Activated naive CD8-positive, alpha-beta T cell treated with anti-CD3 and anti-CD28 coated beads, Interleukin-2, amount 10 ng/mL, durations not matched to agents 7 days and 5 days (primary cell): ENCODE measurements at places on chromosomes 12 and 14.

- H3K27ac ChIP-seq: peak overlapping the region; percentile 92
- peak overlapping the region; percentile 69 for H3K4me3 ChIP-seq
Measured at GRCh38 chr14:75230140-75230792, 48.4 kb upstream of the FOS start.

DNA sequence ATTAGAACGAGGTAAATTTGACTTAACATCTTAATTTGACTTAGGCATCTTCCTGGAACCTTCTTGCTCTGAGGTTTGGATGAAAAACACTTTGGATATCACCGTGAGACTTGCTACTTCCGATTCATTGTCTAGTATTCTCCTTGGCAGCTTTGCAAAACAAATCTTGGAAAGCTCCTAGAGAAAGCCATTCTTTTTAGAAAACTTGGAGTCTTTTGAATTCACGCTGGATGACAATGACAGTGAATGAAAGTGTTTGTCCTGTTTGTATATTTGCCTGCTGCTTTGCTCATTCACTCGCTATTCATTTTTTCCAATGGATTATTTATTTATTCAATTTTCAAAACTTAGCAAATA, 222.1 kb upstream of the HMGA2 start:
- no peak overlapping the region for H3K4me3 ChIP-seq
- no peak overlapping the region for H3K27ac ChIP-seq
- H3K4me1 ChIP-seq: peaks cover 2% of the 10 kb centered on the region
- H3K27me3 ChIP-seq: peaks cover 6% of the 10 kb centered on the region

DNA sequence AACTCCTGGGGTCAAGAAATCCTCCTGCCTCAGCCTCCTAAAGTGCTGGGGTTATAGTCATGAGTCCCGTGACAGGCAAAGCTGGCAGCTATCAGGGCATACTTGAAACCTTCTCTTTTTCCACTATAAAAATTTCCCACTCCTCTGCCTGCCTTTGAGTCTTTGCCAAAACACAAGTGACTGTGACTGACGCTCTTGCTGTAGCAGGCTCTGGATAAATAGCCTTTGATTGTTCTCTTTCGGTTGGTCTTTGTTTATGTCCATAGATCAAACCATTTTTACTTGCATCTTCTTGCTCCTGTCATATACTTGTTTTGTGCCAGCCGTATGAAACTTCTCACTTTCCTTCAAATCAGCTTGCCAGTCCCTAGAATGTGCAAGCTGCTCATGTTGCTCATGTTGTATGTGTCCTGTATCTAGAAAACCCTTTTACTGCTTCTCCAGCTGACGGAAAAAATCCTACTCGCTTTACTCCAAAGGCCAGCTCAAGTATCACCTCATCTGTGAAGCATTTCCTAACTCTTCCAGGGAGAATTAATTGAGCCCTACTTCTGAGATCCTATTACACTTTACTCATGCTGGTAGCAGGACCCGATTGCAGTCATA, 73.1 kb downstream of the RESF1 start:
- no peaks in the 10 kb centered on the region for H3K36me3 ChIP-seq
- no peak for DNase-seq
- peaks cover 6% of the 10 kb centered on the region for H3K4me1 ChIP-seq
- H3K27me3 ChIP-seq: peaks cover 1% of the 10 kb centered on the region

- H3K27ac ChIP-seq: peak overlapping the region; percentile 91
- H3K36me3 ChIP-seq: peaks cover 2% of the 10 kb centered on the region
- no peak for DNase-seq
- H3K4me1 ChIP-seq: peaks cover 17% of the 10 kb centered on the region
- peaks cover under 1% of the 10 kb centered on the region for H3K27me3 ChIP-seq
- peak overlapping the region; percentile 88 for H3K4me3 ChIP-seq
Measured at GRCh38 chr12:6891646-6892001, 13.0 kb upstream of the LRRC23 start.

- peak overlapping the region; percentile 68 for H3K27ac ChIP-seq
- no peaks in the 10 kb centered on the region for H3K27me3 ChIP-seq
- peaks cover 6% of the 10 kb centered on the region for H3K36me3 ChIP-seq
- H3K4me3 ChIP-seq: no peak overlapping the region
- peaks cover 10% of the 10 kb centered on the region for H3K4me1 ChIP-seq
Measured at GRCh38 chr12:50074936-50075807, 10.0 kb upstream of the SMARCD1 start.

GRCh38 chr12:109741970-109742703, 28.5 kb downstream of the FAM222A start:
- no peak overlapping the region for H3K4me3 ChIP-seq
- H3K36me3 ChIP-seq: no peaks in the 10 kb centered on the region
- H3K4me1 ChIP-seq: no peaks in the 10 kb centered on the region
- peak; percentile 27 for DNase-seq
- peaks cover 8% of the 10 kb centered on the region for H3K27me3 ChIP-seq

GRCh38 chr12:82473111-82473754, 114.9 kb downstream of the METTL25 start:
- no peaks in the 10 kb centered on the region for H3K27me3 ChIP-seq
- no peak overlapping the region for H3K27ac ChIP-seq
- no peak for DNase-seq
- H3K4me3 ChIP-seq: no peak overlapping the region
- no peaks in the 10 kb centered on the region for H3K4me1 ChIP-seq
- peaks cover 3% of the 10 kb centered on the region for H3K36me3 ChIP-seq

- DNase-seq: no peak
- peak overlapping the region; percentile 93 for H3K27ac ChIP-seq
- H3K4me1 ChIP-seq: peaks cover 28% of the 10 kb centered on the region
- H3K4me3 ChIP-seq: peak overlapping the region; percentile 83
- H3K27me3 ChIP-seq: no peaks in the 10 kb centered on the region
Measured at GRCh38 chr14:61780125-61780524, 17.9 kb downstream of the SNAPC1 start.

GRCh38 chr12:54007538-54008259, 1.1 kb upstream of the HOXC8 start:
- DNase-seq: no peak
- no peak overlapping the region for H3K27ac ChIP-seq
- no peaks in the 10 kb centered on the region for H3K36me3 ChIP-seq
- no peak overlapping the region for H3K4me3 ChIP-seq
- peaks cover 12% of the 10 kb centered on the region for H3K4me1 ChIP-seq

GRCh38 chr14:32018391-32019092, 58.6 kb upstream of the ARHGAP5 start:
- DNase-seq: no peak
- no peaks in the 10 kb centered on the region for H3K4me1 ChIP-seq
- H3K4me3 ChIP-seq: no peak overlapping the region
- peaks cover 10% of the 10 kb centered on the region for H3K27me3 ChIP-seq
- H3K36me3 ChIP-seq: no peaks in the 10 kb centered on the region

GRCh38 chr14:97942921-97943320, 1145.7 kb downstream of the VRK1 start:
- H3K27ac ChIP-seq: no peak overlapping the region
- H3K36me3 ChIP-seq: peaks cover 24% of the 10 kb centered on the region
- no peak overlapping the region for H3K4me3 ChIP-seq
- DNase-seq: no peak

GRCh38 chr12:80517655-80518054, 73.6 kb downstream of the PTPRQ start:
- DNase-seq: no peak
- H3K27ac ChIP-seq: no peak overlapping the region
- peaks cover 1% of the 10 kb centered on the region for H3K27me3 ChIP-seq

DNA sequence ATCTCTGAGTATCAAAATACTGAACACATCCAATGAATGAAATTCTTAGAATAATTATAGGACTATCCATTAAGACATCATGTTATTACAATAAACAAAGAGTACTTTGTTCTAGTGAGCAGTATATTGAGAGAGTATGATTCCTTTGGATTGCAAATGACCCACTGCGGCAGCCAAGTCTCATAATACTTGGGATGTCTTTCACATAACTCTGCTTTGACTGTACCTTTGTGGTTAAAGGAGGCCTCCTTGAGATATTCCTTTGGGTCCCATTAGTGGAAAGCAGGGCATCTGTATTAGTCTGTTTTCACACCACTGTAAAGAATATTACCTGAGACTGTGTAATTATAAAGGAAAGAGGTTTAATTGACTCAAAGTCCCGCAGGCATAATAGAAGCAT, 593.8 kb downstream of the TRHDE start:
- H3K36me3 ChIP-seq: no peaks in the 10 kb centered on the region
- H3K27ac ChIP-seq: no peak overlapping the region
- H3K4me3 ChIP-seq: no peak overlapping the region
- DNase-seq: no peak
- no peaks in the 10 kb centered on the region for H3K4me1 ChIP-seq
- no peaks in the 10 kb centered on the region for H3K27me3 ChIP-seq

- no peak overlapping the region for H3K4me3 ChIP-seq
- DNase-seq: no peak
- no peaks in the 10 kb centered on the region for H3K36me3 ChIP-seq
- no peaks in the 10 kb centered on the region for H3K4me1 ChIP-seq
- no peak overlapping the region for H3K27ac ChIP-seq
Measured at GRCh38 chr12:104974626-104975290, 11.4 kb upstream of the NOPCHAP1 start.

DNA sequence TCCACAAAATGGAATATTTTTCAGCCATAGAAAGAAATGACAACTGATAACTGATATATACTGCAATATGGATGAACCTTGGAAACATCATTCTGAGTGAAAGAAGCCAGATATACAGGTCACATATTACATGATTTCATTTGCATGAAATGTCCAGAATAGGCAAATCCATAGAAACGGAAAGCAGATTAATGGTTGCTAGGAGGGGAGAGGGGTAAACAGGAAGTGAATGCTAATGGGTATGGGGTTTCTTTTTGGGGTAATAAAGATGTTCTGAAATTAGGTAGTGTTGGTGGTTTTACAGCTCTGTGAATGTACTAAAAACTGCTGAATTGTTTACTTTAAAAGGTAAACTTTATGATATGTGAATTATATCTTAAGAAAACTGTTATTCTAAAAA, 6.5 kb downstream of the RAD51AP1 start:
- H3K4me1 ChIP-seq: peaks cover 10% of the 10 kb centered on the region
- no peak overlapping the region for H3K27ac ChIP-seq

DNA sequence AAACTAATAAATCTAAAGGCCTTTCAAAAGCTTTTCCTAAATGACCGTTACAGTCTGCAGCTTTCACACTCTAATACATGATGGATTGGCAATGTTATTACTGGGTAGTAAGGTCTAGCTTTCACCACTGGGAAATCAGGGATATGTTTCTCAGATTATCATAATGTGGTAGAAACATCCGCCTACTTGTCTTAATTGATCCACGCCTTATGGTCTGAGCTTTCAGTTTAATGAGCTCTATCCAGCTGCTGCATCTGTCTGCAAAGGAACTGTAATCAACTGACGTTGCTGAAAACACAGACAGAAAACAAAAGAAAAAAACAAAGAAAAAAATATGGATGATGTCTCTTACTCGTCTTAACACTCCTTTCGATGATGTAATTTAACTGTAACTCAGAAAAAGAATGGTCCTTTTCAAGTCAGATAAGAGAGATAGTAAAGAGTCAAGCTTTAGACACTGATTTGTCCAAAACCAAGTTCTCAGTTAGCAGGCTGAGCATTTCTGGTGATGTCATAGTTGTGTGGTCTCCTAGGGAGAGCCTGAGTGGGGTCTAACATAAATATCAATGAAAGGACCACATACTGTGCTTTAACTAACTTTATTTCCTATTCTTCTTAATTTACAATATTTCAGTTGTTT, 85.9 kb downstream of the C2CD5 start:
- DNase-seq: no peak
- H3K4me1 ChIP-seq: peaks cover 1% of the 10 kb centered on the region
- H3K36me3 ChIP-seq: peaks cover 14% of the 10 kb centered on the region
- no peaks in the 10 kb centered on the region for H3K27me3 ChIP-seq

DNA sequence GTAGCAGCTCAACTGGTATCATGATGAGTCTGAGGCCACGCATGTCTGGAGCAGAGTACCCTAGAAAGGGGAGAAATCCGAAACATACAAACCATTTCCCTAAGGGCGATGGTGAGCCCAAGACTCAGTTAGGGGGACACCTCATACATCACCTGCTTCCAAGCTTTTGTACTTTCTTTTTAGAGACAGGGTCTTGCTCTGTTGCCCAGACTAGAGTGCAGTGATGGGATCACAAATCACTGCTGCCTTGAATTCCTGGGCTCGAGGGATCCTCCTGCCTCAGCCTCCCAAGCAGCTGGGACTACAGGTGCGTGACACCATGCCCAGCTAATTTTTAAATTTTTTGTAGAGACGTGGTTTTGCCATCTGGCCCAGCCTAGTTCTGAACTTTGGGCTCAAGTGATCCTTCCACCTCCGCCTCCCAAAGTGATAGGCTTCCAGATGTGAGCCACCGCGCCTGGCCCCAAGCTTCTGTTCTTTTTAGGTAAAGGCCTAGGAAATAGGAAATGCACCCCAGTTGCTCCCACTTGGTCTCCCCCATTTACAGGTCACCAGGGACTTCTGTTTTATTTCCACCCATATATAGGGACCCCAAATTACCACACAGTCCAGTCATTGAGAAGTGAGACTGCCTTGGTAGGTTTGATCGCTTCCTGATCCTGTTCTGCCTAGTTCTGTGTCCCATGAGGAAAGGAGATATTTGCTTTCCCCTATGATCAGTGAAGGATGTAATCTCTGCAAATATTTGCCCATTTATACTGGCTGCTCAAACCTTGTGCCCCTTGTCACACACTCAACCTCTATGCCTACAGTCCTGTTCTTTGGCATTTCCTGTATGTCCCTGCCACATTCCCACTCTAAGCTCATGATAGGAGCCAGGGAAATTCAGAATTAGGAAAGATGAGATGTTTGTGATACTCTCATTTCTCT, at the start of gene APOF:
Gene APOF, minus strand, starts transcription at position 728 of the 930 bp plus-strand sequence. Its CDS starts 112 bp downstream, at position 616.
- H3K27me3 ChIP-seq: peaks cover 2% of the 10 kb centered on the region
- H3K4me3 ChIP-seq: peak within 1 kb of the TSS; percentile 98
- peaks cover 22% of the 10 kb centered on the region for H3K4me1 ChIP-seq
- DNase-seq: no peak
- H3K36me3 ChIP-seq: peaks cover 8% of the 10 kb centered on the region
- peak within 1 kb of the TSS; percentile 98 for H3K27ac ChIP-seq

DNA sequence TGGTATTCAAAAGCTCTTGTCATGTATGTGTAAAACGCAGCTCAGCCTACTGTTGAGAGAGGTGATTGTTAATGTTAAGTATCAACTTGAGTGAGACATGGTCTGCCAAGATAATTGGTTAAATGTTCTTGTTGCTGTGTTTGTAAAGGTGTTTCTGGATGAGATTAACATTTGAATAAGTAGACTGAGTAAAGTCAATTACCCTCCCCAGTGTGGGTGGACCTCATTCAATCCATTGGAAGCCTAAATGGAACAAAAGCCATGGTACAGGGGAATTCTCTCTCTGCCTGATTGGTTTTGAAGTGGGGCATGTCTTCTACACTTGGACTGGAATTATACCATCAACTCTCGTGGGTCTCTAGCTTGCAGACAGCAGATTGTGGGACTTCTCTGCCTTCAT, 63.8 kb upstream of the RERGL start:
- no peak for DNase-seq
- no peaks in the 10 kb centered on the region for H3K4me1 ChIP-seq
- H3K27ac ChIP-seq: no peak overlapping the region
- no peaks in the 10 kb centered on the region for H3K27me3 ChIP-seq

DNA sequence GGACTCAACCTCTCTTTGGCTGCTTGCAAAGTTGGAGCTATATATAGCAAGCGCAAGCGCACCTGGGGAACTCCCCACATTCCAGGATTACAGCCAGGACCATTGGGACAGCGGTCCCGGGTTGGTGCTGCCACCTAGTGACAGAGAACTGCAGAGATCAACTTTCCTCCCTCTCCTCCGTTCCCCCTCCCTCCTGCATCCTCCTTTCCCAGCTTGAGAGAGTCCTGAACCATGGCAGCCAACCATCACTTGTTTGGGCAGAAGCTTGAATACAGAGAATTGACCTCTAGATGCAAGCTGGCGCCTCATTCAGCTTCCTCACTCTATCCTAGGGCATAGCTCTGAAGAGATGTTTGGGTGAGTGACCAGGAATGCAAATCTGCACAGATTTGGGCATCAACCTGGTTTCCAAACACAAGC, 17.4 kb upstream of the FLVCR2 start:
- H3K27ac ChIP-seq: peak overlapping the region; percentile 17
- no peaks in the 10 kb centered on the region for H3K36me3 ChIP-seq
- DNase-seq: no peak
- H3K4me3 ChIP-seq: peak overlapping the region; percentile 4
